ENCODE measurements at places on chromosomes 5 and 9. TPM values are rescaled to one million over a fixed set of nuclear protein-coding genes. Genes with fewer than 3 reads are reported as not detected.

DNA sequence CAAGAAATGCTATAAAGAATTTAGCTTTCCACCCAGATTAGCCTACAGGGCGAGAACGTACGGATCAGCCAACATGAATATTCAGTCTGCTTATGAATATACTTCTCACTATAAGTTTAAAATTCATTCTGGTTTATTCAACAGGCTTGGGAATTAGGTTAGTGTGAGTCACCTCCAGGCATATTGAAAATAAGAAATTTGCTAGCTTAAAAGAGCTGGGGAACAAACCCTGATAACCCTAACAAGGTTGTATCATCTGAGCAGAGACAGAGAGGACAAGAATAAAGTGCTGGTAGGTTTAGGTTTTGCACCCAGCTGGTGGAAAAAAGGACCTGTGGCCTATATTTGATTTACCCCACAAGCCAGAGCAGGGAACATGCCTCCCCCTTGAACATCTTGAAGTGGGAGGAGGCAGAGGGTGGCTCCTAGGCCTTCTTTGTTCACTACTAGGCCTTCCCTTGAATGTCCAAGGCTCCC is 12.3 kb downstream of the FNBP1 start:
- DNase-seq: peak; percentile 40

- no peak for DNase-seq
Measured at GRCh38 chr9:85528607-85529006, 213.1 kb downstream of the AGTPBP1 start.

- DNase-seq: no peak
Measured at GRCh38 chr9:37369671-37370070, 52.8 kb upstream of the GRHPR start.

GRCh38 chr9:8391566-8391965 is 592.0 kb upstream of the DMAC1 start:
- no peak for DNase-seq

DNA sequence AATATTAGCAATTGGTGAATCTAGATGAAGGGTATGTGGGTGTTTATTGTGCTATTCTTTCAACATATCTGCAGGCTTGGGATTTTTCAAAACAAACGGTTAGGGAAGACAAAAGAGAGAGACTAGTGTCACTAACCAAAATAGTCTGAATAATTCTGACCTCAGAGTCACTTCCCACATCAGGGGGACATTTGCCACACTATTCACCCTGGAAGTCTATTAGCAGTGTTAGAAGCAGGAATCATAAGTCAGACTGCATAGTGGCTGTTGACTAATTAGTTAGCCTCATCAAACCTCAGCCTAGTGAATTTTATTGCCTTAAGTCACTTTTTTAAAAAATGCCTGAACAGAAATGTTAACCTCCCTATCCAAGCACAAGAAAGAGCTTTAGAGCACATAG is 169.2 kb upstream of the RGMB start:
- no peak for DNase-seq

The IRGM gene
- total RNA-seq: 1.4 TPM

DNA sequence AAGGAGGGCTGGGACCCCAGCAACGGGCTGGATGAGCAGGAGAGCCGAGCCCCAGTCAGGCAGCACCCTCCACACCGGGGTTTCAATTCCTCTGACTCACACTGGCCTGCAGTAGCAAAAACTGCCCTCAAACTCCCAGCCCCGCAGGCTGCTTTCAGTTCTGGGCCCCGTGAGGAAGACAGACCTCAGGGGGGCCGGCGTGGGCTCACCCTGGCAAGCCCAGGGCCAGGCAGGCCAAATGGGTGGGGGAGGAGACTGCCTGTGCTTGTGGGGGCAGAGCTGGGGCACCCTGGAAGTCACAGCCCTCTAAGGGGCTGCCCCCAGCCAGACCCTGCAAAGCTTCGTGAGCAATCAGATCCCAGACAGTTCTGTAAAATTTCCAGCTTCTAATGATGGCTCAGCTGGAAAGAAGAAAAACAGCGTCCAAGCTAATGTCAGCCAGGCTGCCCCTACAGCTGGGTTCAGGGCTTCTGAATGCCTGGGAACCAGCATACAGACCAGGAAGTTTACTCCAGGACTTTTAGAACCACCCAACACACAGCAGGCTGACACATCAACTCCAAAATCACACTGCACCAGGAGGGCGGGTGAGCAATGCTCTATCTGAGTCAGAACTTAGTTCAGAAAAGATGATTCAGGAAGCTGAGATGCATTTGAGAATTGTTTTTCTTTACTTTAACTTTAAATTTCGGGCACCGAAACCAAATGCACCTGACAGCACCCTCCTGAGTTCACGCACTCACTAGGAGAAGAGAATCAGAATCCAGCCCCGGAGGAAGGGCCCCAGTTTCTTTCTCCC is 34.7 kb downstream of the LPCAT1 start:
- peak; percentile 77 for DNase-seq

DNA sequence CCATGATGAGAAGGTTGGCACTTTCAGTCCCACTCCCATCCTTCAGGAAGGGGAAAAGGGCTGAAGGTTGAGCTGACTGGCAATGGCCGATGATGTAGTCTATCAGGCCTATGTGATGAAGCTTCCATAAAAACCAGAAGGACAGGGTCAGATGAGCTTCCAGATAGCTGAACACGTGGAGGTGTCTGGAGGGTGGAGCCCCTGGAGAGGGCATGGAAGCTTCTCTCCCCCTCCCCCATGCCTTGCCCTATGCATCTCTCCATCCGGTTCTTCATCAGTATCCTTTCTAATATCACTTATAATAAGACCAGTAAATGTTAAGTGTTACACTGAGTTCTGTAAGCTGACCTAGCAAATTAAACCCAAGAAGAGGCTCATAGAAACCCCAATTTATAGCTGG is 32.6 kb upstream of the SMU1 start:
- DNase-seq: no peak

DNA sequence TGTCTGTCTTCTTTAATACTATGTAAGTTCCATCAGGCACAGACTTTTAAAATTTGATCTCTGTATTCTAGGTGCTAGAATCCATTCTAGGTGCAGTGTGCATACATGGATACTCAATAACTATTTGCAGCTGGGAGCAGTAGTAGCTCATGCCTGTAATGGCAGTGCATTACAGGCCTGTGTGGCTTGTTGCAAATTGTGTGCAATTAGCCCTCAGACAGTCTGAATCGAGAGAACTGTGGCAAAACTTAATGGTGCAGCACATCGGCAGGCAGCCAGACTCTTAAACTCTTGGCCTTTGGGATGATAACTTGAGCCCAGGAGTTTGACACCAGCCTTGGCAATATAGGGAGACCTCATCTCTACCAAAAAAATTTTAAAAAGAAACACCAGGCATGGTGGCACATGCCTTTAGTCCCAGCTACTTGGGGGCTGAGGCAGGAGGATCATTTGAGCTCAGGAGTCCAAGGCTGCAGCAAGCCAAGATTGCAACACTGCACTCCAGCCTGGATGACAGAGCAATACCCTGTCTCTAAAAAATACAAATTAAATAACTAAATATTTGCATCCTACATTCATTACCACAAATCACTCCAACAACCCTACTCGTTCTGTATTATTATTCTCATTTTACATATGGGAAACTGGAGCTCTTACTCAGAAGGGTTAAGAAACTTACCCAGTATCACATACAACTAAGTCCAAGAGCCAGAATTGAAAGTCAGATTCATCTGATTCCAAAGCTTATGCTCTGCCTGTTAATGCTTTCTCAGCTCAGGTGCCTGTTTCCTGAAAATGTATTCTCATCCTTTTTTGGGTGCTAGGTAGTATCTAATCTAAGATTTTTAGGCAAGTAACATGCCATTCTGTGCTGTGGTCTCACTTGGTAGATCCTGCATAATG is 30.1 kb downstream of the PRKACG start:
- DNase-seq: no peak

The FBP1 gene
- 1.4 TPM for total RNA-seq

DNA sequence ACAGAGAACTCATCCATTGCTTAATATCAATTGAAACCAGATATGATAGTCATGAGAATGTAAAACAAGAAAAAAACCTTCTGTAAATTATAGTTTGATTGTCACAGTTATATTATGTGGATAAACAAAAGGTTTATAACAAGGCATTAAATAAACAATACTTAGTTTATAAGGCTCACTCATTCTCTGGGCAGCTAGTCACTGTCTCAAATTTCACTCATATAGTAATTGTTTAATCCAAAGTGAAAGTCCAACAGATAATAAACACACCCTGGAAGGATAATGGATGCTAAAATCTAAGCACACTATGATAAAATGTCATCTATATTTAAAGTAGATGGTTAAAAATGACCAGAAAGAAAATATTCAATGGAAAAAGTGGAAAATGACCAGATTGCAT is 30.8 kb upstream of the SLC12A2 start:
- no peak for DNase-seq

DNA sequence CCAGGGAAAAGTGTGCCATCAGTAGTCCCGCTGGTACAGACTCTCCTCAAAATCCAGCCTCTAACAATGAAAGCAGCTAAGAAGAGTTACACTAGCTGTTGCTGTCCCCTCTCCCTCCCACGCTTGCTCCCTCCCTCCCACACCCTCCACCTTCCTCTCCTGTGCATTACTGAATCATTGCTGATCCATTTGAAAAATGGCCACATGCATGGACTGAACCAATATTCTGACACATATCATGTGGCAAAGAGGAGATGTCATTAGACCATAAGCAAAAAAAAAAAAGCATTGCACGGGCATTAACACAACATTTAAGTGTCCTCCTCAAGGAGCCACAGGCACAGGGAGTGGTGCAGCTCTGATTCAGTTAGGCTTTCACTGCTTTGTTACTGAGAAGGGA is 37.9 kb downstream of the LHFPL2 start:
- DNase-seq: no peak

The PCDHGB6 gene
- total RNA-seq: not detected

- no peak for DNase-seq
Measured at GRCh38 chr5:127839496-127840197, 136.5 kb downstream of the CCDC192 start.

- DNase-seq: no peak
Measured at GRCh38 chr9:137689745-137690529, 71.1 kb downstream of the EHMT1 start.

DNA sequence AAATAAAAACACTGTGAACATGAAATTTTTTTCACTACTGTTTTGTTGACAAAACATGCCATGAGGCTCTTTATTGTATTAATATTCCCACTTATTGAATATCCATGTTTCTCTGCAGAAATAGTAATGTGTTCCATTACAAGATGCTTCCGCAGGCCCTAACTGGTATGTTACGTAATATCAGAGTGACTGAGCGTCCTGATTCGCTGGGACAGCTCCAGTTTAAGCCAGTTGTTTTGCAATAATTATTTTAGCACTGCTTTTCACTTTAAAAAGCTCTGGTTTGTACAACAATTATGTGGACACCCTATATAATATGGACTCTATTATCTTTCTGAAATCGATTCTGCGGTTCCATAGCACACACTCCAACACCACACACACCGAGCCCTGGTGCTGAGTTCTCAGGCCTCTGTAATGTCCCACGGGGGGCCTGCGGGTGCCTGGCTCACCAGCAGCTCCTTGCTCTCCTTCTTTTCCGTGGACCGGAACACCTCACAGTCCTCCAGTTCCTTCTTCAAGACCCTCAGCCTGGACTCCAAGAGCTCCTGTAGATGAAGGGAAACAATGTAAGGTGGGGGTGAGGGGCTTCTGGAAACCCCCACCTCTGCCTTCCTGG is 1.8 kb downstream of the TRIM7 start:
- DNase-seq: no peak

- DNase-seq: peak; percentile 83
Measured at GRCh38 chr9:136138566-136138965, 19.9 kb upstream of the TMEM250 start.

GRCh38 chr9:83287021-83287420 is 224.1 kb upstream of the RASEF start:
- DNase-seq: no peak

DNA sequence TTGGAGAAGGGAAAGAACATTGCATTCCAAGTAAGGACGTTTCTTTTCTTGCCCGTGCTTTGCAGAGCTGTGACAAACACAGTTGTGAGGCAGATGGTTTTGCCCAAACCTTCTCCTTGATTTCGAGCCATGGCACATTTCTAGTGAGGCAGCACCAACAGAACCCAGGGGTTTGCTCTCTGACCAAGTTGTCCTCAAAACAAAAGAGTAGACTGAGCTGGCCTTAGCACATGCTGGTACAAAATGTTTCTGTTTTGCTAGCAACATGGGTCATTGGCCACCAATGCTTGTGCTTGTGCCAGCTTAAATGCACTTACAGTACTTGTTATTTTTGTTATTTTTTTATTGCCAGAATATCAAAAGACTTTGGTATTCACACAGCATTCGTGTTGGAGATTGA is 328.8 kb downstream of the GADD45G start:
- no peak for DNase-seq

The SLCO6A1 gene
- not detected for total RNA-seq

The MARCOL gene
- total RNA-seq: not detected

DNA sequence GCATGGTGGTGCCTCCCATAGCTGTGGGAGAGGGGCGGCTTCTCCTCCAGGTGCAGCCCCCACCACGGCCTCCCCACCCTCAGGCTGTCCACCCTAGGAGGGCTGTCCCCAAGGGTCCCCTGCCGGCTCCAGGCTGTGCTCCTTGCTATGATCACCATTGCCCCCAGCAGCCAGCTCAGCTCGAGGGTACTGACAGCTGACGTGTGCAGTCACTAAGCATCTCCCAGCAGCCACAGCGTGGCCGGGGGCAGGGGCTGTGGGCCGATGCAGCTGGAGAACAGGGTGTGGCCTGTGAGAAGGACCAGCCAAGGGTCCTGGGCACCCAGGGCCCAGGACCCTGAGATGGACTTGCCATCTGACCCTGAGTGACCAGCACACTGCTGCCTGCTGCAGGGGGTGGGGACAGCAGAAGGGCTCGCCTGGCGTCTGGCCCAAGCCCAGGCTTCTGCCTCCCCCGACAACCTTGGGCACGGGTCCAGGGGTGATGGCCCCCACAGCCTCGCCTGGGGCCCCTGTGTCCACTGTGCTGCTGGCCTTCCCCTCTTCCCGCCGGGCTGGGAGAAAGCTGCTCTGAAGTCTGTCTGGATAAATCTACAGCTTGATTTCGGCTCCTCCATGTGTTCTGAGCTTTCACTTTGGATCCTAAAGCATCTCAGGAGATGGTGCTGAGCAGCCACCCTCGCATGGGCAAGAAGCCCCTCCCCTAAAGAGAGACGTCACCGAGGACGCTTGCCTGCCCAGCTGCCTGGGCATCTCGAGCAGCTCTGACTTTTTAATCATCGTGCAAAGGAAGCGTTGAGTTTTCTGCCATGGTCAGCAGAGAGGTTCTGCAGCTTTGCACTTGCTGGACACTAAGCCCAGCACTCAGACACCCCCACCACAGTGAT is 5.5 kb downstream of the KCNT1 start:
- DNase-seq: no peak

DNA sequence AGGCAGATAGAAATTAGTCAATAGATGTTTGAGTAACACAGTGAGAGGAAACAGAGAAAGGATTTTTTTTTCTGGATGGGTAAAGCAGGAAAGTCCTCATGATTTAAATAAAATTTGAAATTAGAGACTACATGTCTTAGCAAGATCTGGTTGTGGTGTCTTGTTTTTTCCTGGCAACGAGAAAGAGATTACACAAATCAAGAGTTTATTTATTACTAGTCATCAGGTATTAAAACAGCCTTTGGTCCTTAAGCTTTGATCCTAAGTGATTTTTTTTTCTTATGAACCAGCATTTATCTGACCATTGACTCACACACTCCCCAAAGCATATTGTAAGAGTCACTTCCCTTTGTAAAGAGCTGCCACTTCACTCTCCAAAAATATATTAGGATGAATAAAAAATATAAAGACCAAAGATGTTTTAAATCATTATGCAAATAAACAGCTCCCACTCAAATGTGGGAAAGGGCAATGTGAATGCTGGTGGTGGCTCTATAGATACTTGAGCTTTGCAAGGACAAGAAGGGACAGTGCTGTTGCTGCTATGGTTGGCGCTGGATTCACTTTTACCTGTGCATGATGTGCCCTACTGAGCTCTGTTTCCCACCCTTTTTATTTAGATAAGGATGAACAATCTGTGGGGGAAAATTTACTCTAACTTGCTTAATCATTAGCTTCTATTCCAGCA is 1726.5 kb downstream of the MAT2B start:
- no peak for DNase-seq
